ENCODE measurements at places on chromosomes 6 and 20.

GRCh38 chr6:116730513-116730912 lies 35.0 kb downstream of the FAM162B start:
- no peak for DNase-seq
- no peak overlapping the region for H3K4me3 ChIP-seq
- no peaks in the 10 kb centered on the region for H3K27me3 ChIP-seq
- peaks cover 5% of the 10 kb centered on the region for H3K36me3 ChIP-seq
- H3K27ac ChIP-seq = no peak overlapping the region

- H3K27ac ChIP-seq = no peak overlapping the region
- no peaks in the 10 kb centered on the region for H3K27me3 ChIP-seq
- H3K36me3 ChIP-seq = no peaks in the 10 kb centered on the region
- H3K4me1 ChIP-seq = no peaks in the 10 kb centered on the region
- DNase-seq = no peak
Measured at GRCh38 chr6:148200781-148201180, 141.9 kb upstream of the SASH1 start.

DNA sequence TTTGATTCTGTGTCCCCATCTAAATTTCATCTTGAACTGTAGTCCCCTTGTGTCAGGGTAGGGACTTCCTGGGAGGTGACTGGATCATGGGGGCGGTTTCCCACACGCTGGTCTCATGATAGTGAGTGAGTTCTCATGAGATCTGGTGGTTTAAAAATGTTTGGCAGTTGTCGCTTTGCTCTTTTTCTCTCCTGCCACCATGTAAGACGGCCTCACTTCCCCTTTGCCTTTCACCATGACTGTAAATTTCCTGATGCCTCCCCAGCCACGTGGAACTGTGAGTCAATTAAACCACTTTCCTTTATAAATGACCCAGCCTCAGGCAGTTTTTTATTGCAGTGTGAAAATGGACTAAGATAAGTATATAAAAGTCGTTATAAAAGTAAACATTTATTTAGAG lies 80.5 kb upstream of the SGK1 start:
- no peaks in the 10 kb centered on the region for H3K36me3 ChIP-seq
- H3K4me1 ChIP-seq = no peaks in the 10 kb centered on the region
- no peak overlapping the region for H3K4me3 ChIP-seq
- no peaks in the 10 kb centered on the region for H3K27me3 ChIP-seq
- DNase-seq = no peak

- H3K4me1 ChIP-seq = peaks cover 8% of the 10 kb centered on the region
- H3K4me3 ChIP-seq = no peak overlapping the region
- no peaks in the 10 kb centered on the region for H3K36me3 ChIP-seq
- no peaks in the 10 kb centered on the region for H3K27me3 ChIP-seq
- no peak for DNase-seq
- no peak overlapping the region for H3K27ac ChIP-seq
Measured at GRCh38 chr20:62792182-62792939, 3.9 kb upstream of the MRGBP start.

- no peaks in the 10 kb centered on the region for H3K36me3 ChIP-seq
- no peak overlapping the region for H3K27ac ChIP-seq
- no peaks in the 10 kb centered on the region for H3K4me1 ChIP-seq
- no peaks in the 10 kb centered on the region for H3K27me3 ChIP-seq
- no peak overlapping the region for H3K4me3 ChIP-seq
Measured at GRCh38 chr6:112331306-112331705, 15.8 kb upstream of the RFPL4B start.

All from kidney (tissue), 22 donors.